ENCODE measurements at places on chromosomes 13 and 19.

- DNase-seq, result peak; percentile 51
Measured at GRCh38 chr19:19410553-19411550, 5.4 kb downstream of the GATAD2A start.

- DNase-seq, result no peak
Measured at GRCh38 chr13:35732565-35732964, 256.1 kb upstream of the MAB21L1 start.

DNA sequence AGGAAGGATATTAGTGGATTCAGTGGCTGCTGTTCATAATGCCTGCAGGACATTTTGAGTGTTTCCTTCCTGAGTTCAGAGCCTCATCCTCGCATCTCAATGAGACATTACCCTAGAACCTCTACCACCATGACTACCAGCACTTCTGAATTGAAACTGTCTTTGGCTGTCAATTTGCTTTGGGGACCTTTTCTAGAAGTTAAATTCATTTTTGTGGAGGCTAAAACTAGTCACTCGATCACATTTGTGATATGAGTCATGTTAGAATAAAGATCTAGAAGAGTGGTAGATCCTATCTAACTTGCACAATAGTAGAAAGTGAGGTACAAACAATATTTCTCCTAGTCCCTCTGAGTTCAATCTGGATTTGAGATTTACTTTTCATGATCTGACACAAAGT, 124.9 kb downstream of the KCNRG start:
- no peak for DNase-seq

GRCh38 chr13:44758630-44759383, 182.7 kb upstream of the TSC22D1 start:
- no peak for DNase-seq

GRCh38 chr13:41352935-41353840, 42.1 kb downstream of the NAA16 start:
- peak; percentile 90 for DNase-seq

- DNase-seq, result no peak
Measured at GRCh38 chr19:30206187-30206586, 166.0 kb upstream of the ZNF536 start.

DNA sequence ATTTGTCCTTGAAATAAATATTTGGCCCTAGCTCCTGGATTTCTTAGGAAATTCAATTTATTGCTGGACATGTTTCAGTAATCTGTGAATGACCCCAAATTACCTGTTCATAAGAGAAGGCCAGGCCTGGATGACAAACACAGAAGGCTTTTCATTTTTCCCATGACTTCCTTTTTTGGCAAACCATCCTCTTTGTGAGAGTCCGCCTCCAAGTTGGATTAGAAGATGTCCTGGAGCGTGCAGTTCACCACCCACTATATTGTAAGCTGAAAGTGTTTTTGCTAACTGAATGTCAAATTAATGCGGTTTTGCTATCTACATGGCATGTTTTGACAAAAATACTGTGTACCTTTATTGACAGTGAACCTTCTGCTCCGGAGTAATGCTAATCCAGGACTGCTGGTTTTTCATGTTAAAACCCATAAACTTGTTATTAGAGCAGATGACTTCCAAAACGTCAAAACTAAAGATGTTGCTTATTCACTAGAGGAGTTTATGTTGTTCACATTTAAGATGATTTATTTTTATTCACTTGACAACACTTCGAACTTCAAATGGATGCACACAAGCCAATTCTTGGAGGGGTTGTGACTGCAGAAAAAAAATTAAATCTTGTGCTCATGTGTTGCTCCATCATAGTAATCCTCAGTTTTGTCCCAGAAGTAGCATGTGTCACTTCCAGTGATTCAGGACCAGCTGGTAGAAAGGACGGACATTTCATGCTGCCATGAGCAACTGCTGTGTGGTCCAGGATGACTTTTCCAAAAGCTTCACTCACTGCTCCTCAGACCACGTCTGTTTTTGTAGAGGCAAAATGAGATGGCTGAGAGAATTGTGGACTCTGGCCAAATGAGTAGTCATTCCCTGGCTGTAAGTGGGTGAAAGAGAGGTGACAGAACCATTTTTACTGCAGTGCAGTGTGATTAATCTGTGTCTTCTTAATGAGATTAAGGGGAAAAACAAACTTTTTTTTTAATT, 71.0 kb downstream of the ITGBL1 start:
- DNase-seq, result no peak

- no peak for DNase-seq
Measured at GRCh38 chr19:46294494-46294893, 2.3 kb upstream of the HIF3A start.

GRCh38 chr13:42113478-42113877, 65.0 kb downstream of the DGKH start:
- DNase-seq, result no peak

DNA sequence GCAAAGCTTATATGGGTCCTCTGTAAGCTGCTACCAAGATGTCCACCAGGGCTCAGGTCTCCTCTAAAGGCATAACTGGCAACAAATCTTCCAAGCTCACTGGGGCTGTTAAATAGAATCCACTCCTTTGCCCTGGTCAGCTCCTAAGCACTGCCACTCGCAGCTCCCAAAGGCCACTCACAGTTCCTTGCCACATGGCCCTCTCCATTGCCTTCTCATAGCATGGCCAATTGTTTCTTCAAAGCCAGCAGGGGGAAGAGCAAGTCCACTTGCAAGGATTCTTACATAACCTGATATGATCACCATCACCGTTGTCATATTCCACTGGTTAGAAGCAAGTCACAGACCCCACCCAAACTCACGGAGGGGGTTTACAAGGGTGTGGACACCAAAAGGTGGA, 199.5 kb downstream of the SUCLA2 start:
- no peak for DNase-seq

DNA sequence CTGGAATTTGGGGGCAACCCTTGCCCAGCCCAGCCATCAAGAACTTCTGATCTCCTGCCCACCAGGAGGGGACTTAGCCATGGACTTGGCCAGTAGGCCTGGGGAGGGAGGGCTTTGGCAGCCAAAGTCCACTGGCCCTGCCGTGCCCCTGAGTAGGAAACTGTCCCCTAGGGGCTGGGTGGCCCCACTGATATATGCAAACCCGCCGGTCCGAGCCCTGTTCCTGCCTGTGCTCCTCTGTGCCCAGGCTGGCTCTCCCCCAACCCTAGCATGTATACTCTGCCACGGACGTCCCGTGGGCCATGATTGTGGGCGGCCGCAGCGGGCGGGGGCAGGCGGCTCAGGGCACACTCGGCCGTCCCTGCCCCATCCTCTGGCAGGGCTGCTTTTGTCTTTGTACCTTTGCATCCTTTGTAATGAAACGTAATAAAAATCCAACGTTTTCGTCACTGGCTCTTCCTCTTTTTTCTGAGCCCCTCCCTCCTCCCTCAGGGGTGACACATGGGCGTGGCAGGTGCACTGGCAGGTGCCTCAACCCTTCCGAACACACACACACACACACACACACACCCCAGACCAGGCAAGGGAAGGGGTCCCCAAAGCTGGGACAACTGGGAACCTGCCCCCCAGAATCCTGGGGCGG, 9.1 kb downstream of the COMP start:
- DNase-seq, result no peak

GRCh38 chr13:109844396-109844795, 58.0 kb upstream of the IRS2 start:
- DNase-seq, result no peak

DNA sequence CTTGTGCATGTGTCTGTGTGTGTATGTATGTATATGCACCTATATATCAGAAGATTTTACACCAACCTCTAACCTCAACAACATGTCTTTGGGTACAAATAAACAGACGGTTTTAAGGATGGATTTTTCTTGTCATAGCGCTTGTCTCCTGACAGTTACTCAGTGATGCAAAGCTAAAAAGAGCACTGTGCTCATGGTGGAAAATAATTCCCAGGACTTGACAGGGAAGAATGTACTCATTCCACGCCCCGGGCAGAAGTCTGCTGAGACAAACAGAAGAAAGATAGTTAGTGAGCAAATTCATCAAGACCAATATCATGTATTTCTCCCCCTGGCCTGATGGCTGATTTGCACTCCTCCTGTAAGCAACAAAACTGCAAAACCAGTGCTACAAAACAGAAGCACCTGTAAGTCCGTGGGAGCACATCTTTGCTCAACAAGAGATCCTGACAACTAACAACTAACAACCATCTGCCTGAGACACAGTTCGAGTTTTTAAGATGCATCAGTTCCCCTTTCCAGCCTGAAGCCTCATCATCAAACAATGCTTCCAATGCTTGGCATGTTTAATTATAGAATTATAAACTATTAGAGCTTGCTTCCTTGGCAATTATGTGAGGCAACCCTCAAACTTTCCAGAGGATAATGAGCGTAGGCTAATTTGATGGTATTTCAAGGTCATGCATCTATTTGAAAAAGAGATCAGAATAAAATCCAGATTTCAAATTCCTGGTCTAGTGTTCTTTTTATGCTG, 812.7 kb upstream of the MIR17HG start:
- DNase-seq, result no peak

- DNase-seq, result peak; percentile 29
Measured at GRCh38 chr13:46354156-46355087, 32.6 kb downstream of the RUBCNL start.

- DNase-seq, result no peak
Measured at GRCh38 chr19:55133639-55134444, 15.2 kb downstream of the TNNT1 start.

GRCh38 chr13:67752759-67753158, 522.6 kb upstream of the PCDH9 start:
- DNase-seq, result no peak

GRCh38 chr13:99436686-99437416, 64.4 kb upstream of the TM9SF2 start:
- DNase-seq, result peak; percentile 94
